Activated T-cell treated with anti-CD3 and anti-CD28 coated beads for 4 hours (primary cell): ENCODE measurements at places on chromosomes 16 and 17.

DNA sequence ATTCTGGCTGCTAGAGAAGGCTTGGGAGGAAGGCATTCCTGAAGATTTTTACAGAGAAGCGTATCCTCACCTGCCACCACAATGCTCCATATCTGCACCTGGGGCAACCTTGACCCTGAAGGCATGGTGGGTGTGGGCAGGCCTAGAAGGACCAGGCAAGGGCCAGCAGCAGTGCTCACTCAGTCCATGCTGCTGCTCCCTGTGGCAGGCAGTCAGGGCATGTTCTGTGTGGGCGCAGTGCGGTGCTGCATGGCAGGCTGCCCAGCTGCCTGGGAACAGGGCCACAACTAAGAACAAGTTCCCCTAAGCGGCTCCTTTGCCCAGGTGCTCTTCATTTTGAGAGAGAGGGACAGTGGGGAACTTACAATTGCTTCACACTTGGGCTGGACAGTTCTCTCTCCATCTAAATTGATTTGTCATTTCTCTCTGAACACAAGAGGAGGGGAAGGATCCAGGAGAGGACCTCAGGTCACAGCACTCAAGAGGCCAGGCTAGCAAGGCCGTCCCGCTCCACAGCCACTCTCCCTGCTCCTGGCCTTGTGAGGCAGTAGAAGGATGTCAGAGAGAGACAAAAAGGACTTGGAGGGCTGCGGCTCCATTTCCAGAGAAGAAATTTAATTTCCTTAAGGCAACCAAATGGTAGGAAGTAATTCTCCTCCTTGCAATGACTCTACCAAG lies 158.8 kb downstream of the AATF start:
- no peak for DNase-seq

- DNase-seq: no peak
Measured at GRCh38 chr17:47640076-47640475, 9.6 kb upstream of the KPNB1 start.

GRCh38 chr17:5225668-5226457 lies 8.8 kb downstream of the SCIMP start:
- no peak for DNase-seq

- no peak for DNase-seq
Measured at GRCh38 chr17:5819921-5820685, 235.8 kb upstream of the NLRP1 start.

- no peak for DNase-seq
Measured at GRCh38 chr16:68324780-68325357, 14.1 kb downstream of the PRMT7 start.

DNA sequence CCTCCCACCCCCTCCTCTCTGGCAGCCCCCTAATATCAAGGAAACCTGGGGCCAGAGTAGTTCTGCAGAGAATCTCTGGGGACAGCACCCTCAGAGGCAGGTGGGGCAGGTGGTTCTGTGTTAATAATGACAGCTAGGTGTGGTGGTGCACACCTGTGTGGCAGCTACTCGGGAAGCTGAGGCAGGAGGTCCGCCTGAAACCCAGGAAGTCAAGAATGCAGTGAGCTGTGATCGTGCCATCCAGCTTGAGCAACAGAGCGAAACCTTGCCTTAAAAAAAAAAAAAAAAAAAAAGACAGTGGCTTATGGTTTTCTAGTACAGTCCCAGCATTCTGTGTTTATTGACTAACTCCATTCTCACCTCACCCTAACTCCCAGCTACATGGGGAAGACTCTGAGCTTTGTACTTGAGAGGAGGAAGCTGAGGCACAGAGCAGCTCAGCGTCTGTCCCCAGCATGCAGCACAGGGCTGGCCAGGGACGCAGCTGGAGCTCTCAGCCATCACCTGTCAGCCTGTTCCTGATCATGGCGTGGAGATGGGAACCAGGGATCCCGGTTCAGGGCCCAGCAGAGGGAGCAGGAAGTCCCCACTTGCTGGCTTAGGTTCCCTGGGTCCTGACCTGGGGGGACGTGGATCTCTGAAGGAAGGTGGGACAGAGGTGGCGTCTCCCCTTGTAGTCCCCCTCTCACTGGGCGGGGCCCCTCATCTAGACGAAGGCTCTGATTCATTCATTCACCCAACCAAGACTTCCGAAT lies 6.1 kb downstream of the DBNDD1 start:
- DNase-seq: no peak

DNA sequence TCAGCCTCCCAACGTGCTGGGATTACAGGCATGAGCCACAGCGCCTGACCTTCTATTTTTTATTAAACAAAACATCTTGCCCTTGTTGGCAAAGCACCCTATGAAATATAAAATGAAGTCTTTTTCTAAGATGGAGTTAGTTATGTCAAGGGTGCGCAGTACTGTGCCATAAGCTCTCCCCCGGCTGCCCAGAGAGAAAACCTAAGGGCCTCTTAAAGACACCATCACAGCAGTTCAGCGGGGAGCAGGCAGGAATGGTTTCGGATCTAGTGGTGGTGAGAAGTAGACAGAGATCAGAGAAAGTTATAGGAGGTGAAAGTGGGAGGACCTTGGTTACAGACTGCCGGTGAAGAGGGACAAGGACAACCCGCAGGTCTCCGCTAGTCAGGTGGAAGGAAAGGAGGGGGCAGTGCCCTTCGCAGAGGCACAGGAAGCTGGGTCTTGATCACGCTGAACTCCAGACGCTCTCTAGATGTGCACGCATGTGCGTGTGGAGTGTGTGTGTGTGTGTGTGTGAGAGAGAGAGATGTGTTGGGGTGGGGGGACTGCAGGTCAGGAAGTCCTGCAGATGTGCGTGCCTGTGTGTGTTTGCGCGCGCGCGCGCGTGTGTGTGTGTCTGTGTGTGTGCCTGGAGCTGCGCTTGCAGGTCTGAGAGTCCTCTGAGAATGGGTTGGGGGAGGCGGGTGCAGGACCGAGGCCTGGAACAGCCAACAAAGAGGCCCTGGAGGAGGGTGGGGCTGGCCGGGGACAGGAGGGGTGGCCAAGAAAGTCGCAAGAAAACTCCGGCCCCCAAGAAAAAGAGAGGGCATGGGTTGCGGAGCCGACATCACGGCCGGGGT lies 748 bp upstream of the CMTM3 start:
- peak; percentile 50 for DNase-seq

DNA sequence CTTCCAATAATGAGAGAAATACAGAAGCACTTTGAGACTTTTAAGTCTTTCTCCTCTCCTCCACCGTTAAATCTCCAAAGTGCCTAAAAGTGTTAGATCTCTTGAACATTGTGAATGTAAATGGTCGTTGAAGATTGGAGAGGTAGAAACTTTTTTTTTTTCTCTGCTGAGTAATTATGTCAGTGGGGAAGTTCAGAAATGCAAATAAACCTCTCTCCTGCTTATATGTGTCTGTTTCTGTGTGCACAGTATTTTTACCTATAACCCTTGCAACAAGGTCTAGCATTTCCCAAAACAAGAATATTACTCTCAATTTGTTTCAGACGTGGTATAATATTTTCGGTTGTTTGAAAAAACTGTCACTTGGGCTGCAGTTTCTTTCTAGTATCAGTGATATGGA lies 833.6 kb upstream of the CDH8 start:
- DNase-seq: no peak

GRCh38 chr17:10772425-10773380 lies 31.2 kb downstream of the TMEM238L start:
- DNase-seq: peak; percentile 15

DNA sequence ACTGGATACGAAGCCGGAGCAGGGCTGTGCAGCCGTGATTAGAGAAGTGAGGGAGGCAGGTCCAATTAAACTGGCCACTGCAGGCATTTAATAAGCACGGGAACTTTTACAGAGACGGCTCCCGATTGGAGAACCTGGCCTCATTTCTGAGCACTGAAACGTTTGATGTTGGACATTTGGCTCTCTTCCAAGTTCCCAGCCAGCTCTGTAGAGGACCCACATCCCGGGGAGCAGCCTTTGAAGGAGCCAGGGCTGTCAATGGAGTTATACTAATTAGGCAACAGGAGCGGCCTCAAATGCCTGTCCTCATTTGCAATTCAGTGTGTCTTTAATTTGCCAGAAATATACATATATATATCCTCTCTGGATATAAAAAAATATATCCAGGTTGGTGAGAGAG lies 499.4 kb upstream of the C16orf82 start:
- DNase-seq: no peak
